Naive thymus-derived CD8-positive, alpha-beta T cell (primary cell): ENCODE measurements at places on chromosomes 2 and 18.

GRCh38 chr2:86047575-86048382, 57.9 kb downstream of the POLR1A start:
- peaks cover 2% of the 10 kb centered on the region for H3K4me1 ChIP-seq
- H3K4me3 ChIP-seq = no peak overlapping the region
- DNase-seq = no peak
- H3K27ac ChIP-seq = no peak overlapping the region

GRCh38 chr2:205934443-205934842, 151.5 kb downstream of the INO80D start:
- H3K4me3 ChIP-seq = no peak overlapping the region
- no peak for DNase-seq
- no peaks in the 10 kb centered on the region for H3K36me3 ChIP-seq
- no peaks in the 10 kb centered on the region for H3K4me1 ChIP-seq
- H3K27me3 ChIP-seq = peaks cover 18% of the 10 kb centered on the region
- H3K27ac ChIP-seq = no peak overlapping the region

- DNase-seq = no peak
- no peak overlapping the region for H3K4me3 ChIP-seq
- H3K27me3 ChIP-seq = no peaks in the 10 kb centered on the region
- H3K27ac ChIP-seq = no peak overlapping the region
Observed at GRCh38 chr2:113806217-113806913, 49.9 kb upstream of the SLC35F5 start.

GRCh38 chr18:55236150-55236931, 277.1 kb upstream of the CCDC68 start:
- H3K27ac ChIP-seq = no peak overlapping the region
- no peak overlapping the region for H3K4me3 ChIP-seq
- no peaks in the 10 kb centered on the region for H3K36me3 ChIP-seq
- H3K27me3 ChIP-seq = no peaks in the 10 kb centered on the region
- DNase-seq = no peak
- peaks cover 4% of the 10 kb centered on the region for H3K4me1 ChIP-seq

- no peaks in the 10 kb centered on the region for H3K36me3 ChIP-seq
- no peaks in the 10 kb centered on the region for H3K4me1 ChIP-seq
- DNase-seq = no peak
Observed at GRCh38 chr2:161631855-161632391, 7.7 kb downstream of the SLC4A10 start.

DNA sequence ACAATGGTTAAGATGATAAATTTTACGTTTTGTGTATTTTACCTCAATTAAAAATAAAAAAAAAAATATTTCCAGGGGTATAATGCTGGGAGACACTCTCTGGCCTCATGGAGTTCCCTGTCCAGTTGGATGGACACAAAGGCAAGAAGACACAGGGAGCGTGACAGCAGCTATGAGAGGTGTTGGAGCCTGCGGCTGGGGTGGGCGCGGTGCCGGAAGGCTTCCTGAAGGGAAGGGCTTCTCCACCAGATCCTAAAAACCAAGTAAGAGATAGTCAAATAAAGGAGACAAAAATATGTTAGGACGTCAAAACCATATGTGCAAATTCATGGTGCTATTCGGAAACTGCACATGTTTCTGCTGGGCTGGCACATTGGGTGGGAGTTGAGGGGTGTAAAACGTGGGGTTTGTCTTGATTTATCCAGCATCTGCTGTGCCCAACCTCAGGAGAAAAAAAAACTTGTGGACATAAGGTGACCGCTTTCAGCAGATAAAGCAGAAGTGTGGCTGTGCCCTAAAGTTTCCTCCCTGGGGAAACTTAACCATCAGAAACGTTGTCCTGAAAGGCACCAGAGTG, 467.6 kb downstream of the RNF144A start:
- no peak overlapping the region for H3K4me3 ChIP-seq
- no peak for DNase-seq
- no peaks in the 10 kb centered on the region for H3K4me1 ChIP-seq
- H3K27ac ChIP-seq = no peak overlapping the region
- H3K27me3 ChIP-seq = peaks cover 6% of the 10 kb centered on the region

GRCh38 chr2:235494716-235495372, 1.0 kb downstream of the AGAP1 start:
- H3K27ac ChIP-seq = no peak overlapping the region
- peaks cover 15% of the 10 kb centered on the region for H3K36me3 ChIP-seq
- DNase-seq = no peak
- peak overlapping the region; percentile 28 for H3K4me3 ChIP-seq
- peaks cover 8% of the 10 kb centered on the region for H3K4me1 ChIP-seq

DNA sequence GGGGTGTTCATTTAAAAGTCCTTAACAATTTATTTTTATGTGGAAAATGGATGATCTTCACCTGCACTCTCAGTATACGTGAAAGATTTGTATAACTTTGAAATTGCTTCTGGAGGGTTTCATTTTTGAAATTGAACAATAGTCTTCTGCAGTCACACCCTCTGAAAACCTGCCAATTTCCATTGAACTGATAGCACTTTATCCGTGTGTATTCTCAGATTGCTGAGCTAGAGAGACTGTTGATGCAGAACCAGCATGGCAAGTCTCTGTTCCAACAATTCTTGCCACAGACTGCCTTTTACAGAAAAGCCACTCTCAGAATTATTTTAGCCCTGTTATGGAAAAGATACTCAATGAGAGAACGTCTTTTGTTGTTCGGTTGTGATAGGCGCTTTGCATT, 6.6 kb upstream of the GULP1 start:
- no peak overlapping the region for H3K4me3 ChIP-seq
- H3K4me1 ChIP-seq = no peaks in the 10 kb centered on the region
- H3K36me3 ChIP-seq = no peaks in the 10 kb centered on the region
- H3K27ac ChIP-seq = no peak overlapping the region
- DNase-seq = no peak

DNA sequence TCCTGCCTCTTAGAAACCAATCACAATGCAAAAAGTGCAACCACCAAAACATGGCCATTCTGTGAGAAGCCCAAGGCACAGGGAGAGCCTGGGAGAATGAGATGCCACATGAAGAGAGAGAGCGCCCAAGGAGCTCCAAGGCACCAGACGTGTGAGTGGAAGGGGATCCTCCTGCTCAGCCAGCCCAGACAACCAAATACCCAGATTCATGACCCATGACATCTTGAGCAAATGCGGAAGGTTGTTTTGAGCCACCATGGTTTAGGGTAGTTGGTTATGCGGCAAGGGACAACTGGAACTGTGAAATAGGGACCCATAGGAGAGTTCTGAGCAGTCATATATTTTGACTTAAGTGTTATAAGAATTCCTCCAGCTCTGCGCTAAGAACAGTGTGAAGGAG, 7.0 kb downstream of the AFF3 start:
- DNase-seq = no peak
- no peak overlapping the region for H3K4me3 ChIP-seq
- no peak overlapping the region for H3K27ac ChIP-seq
- H3K27me3 ChIP-seq = no peaks in the 10 kb centered on the region
- H3K36me3 ChIP-seq = no peaks in the 10 kb centered on the region

DNA sequence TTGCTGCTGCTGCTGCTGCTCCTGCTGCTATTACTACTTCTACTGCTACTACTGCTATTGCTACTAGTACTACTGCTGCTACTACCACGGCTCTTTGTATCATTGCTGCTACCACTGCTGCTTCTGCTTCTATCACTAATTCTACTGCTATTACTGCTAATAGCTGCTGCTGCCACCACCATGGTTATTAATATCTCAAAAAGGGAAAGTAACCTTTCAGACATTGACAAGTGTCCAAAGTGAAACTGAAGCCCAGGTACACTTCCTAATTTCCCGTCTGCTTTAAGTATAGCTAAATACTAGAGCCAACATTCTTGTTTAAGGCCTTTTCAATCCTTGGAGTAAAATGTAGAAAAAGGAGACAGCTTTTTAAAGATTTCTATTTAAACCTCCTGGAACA, 45.4 kb upstream of the EHBP1 start:
- H3K27me3 ChIP-seq = peaks cover 4% of the 10 kb centered on the region
- no peak overlapping the region for H3K4me3 ChIP-seq
- no peaks in the 10 kb centered on the region for H3K4me1 ChIP-seq
- no peaks in the 10 kb centered on the region for H3K36me3 ChIP-seq

- no peak for DNase-seq
- no peak overlapping the region for H3K27ac ChIP-seq
- H3K27me3 ChIP-seq = no peaks in the 10 kb centered on the region
- no peaks in the 10 kb centered on the region for H3K36me3 ChIP-seq
- H3K4me1 ChIP-seq = no peaks in the 10 kb centered on the region
Observed at GRCh38 chr2:33365264-33365970, 111.0 kb upstream of the RASGRP3 start.

- no peaks in the 10 kb centered on the region for H3K27me3 ChIP-seq
- peak within 1 kb of the TSS; percentile 86 for H3K27ac ChIP-seq
- H3K4me3 ChIP-seq = peak within 1 kb of the TSS; percentile 87
- H3K36me3 ChIP-seq = no peaks in the 10 kb centered on the region
- DNase-seq = peak; percentile 48
Observed at GRCh38 chr2:69741575-69742321, at the start of gene ANXA4. ANXA4 (plus strand) TSS chr2:69742134; CDS start chr2:69781566, 39,432 bp downstream.

DNA sequence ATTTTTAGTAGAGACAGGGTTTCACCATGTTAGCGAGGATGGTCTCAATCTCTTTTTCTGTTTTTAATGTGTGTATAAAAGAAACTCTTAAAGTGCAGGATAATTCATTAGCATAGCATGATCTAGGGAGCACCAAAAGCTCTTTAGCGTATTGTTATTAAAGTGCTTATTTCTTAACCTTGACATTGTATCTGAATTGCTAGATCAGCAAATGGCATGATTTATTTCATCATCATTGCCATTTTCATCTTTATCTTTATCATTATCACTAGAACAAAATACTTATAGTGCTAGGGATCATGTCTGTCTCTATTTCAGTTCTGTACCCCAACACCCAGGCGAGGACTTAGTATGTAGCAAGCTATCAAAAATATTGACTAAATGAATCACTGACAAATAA, 393.8 kb upstream of the HNMT start:
- no peak for DNase-seq
- H3K4me1 ChIP-seq = no peaks in the 10 kb centered on the region
- H3K4me3 ChIP-seq = no peak overlapping the region
- H3K36me3 ChIP-seq = no peaks in the 10 kb centered on the region

GRCh38 chr2:98827625-98828368, 96.9 kb upstream of the MGAT4A start:
- no peak overlapping the region for H3K27ac ChIP-seq
- H3K4me1 ChIP-seq = peaks cover 55% of the 10 kb centered on the region
- H3K4me3 ChIP-seq = peak overlapping the region; percentile 18
- H3K36me3 ChIP-seq = no peaks in the 10 kb centered on the region
- DNase-seq = no peak
- peaks cover 2% of the 10 kb centered on the region for H3K27me3 ChIP-seq

GRCh38 chr2:1299043-1299442, 114.2 kb upstream of the TPO start:
- no peaks in the 10 kb centered on the region for H3K36me3 ChIP-seq
- DNase-seq = no peak
- H3K27me3 ChIP-seq = no peaks in the 10 kb centered on the region
- H3K4me1 ChIP-seq = no peaks in the 10 kb centered on the region

GRCh38 chr2:47307066-47307465, 95.9 kb upstream of the MSH2 start:
- H3K4me3 ChIP-seq = no peak overlapping the region
- H3K27ac ChIP-seq = no peak overlapping the region
- no peaks in the 10 kb centered on the region for H3K4me1 ChIP-seq
- no peaks in the 10 kb centered on the region for H3K36me3 ChIP-seq
- peaks cover 8% of the 10 kb centered on the region for H3K27me3 ChIP-seq

DNA sequence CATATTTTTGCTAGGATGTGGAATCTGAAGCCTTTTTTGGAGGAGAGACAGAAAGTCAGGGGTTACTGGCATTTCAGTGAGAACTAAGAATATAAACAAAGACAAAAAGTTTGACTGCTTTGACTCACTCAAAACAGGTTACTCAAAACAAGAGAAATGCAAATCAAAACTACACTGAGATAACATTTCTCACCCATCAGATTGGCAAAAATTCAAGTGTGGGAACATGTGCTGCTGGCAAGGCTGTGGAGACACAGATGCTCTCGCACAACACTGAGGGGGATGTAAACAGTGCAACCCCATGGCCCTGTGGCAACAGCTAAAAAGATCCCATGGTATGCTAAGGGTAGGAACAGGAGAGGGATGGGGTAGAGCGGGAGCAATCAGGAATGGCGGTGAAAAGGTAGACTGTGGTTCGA, 86.6 kb downstream of the DTNB start:
- H3K4me1 ChIP-seq = no peaks in the 10 kb centered on the region
- H3K27ac ChIP-seq = no peak overlapping the region
- no peaks in the 10 kb centered on the region for H3K27me3 ChIP-seq
- no peak overlapping the region for H3K4me3 ChIP-seq
- no peaks in the 10 kb centered on the region for H3K36me3 ChIP-seq
- DNase-seq = no peak

DNA sequence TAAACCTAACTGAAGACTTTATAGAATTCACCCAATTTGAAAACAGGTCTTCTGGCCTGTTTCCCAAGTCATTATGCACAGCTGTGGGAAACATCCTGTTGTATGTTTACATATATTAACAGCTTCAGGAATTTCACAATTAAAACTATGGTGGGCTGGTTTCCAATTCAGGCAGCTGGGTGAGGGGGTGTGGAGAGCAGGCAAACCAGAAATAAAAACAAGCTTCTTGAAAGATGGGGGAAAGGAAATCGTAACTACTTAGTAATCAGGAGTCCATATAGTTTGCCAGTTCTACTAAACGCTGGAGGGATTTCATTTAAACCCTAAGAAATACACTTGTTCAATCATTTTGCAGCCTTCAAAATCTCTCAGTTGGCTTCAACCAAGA, 22.8 kb downstream of the ATP8B1 start:
- no peaks in the 10 kb centered on the region for H3K27me3 ChIP-seq
- no peak for DNase-seq
- no peak overlapping the region for H3K4me3 ChIP-seq
- peaks cover 22% of the 10 kb centered on the region for H3K4me1 ChIP-seq

GRCh38 chr2:151118269-151118668, 143.4 kb downstream of the RBM43 start:
- H3K27ac ChIP-seq = no peak overlapping the region
- H3K4me3 ChIP-seq = no peak overlapping the region
- peaks cover 11% of the 10 kb centered on the region for H3K27me3 ChIP-seq

DNA sequence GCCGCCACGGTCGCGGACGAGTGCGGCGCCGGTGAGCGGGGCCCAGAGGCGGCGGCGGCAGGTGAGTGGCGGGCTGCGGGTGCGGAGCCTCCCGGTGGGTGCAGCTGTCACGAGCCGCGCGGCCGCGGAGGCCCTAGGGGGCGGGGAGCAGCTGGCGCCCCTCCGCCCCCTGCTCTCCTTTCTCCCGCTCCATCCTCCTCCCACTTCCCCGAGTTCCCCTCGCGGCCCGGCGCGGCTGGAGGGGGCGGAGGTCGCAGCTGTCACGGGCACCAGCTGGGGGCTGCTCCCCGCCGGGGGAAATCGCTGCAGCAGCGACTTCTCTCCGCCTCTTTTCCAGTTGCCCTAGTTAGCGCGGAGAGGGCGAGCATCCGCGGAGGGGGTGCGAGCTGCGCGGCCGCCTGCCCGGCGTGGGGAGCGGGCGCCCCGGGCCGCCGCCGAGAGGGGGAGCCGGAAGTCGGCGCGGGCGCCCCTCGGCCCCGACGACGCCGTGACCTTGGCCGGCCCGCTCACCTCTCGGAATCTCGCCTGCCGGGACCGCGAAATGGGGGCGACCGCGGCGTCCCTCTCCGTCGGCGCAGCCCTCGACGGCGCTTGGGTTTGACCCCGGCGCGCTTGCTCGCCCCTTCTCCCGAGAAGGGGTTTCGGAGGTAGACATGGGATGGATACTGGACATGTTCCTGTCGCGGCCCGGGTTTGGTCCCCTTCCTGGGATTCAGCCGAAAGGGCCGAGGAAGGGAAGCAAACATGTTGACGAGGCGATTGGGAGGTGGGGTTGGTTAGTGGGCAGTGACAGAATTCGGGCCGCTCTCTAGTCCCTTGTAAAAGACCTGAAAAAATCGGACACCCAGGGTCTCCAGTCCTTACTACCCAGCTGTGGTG, 727 bp downstream of the NCOA1 start:
- peak overlapping the region; percentile 88 for H3K4me3 ChIP-seq
- peak; percentile 51 for DNase-seq
- H3K27ac ChIP-seq = peak overlapping the region; percentile 93
- H3K27me3 ChIP-seq = no peaks in the 10 kb centered on the region
- peaks cover 58% of the 10 kb centered on the region for H3K4me1 ChIP-seq
